Nucleus accumbens (tissue), 56 donors: ENCODE measurements at places on chromosomes 16 and 17.

- no peak for DNase-seq
These were observed 10.2 kb downstream of the RAB11FIP4 start for GRCh38 chr17:31401456-31402254.

DNA sequence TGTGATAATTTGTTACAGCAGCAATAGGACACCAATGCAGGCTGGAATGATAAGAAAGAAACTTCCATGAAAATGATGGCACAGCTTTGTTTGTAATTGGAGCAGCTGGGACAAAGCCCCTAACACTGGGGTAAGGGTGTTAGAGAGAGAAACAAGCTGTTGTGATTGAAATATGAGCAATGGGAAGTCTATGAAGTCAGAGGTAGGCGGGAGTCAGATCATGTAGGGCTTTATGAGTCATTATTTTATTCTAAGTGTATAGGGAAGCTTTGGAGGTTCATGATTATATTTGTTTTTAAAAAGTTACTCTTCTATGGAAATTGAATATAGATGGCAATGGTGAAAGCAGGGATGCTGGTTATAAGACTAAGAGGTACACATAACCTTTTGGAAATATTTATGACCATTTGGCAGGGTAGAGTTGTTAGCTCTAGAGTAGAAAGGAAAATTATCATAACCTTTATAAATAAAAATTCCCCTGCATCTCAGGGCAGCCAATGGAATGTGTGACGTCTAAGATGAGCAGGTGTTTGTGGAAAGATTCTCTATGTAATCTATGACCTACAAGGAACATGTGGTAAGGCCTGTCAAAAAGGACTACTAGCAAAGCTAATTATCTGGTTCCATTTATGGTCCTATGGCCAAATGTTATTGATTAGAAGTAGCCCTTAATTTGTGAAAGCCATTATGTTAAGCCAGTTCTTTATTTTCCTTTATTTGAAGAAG lies 85.6 kb downstream of the KCNJ2 start:
- DNase-seq, result no peak

DNA sequence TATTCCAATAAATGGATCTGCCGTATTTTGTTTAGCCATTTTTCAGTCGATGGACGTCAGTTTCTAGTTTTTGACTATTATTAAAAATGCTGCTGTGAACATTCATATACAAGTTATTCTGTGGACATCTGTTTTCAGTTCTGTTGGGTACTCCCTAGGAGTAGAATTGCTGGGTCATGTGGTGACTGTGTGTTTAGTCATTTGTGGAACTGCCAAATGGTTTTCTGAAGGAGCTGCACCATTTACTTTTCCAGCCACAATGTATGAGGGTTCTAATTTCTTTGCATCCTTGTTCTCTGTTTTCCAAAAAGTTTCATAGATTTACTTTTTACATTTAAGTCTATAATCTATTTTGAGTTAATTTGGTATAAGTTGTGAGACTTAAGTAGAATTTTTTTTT lies 29.5 kb downstream of the CYLD start:
- DNase-seq, result no peak

GRCh38 chr17:5877948-5878347 lies 192.2 kb upstream of the WSCD1 start:
- DNase-seq, result peak; percentile 59

DNA sequence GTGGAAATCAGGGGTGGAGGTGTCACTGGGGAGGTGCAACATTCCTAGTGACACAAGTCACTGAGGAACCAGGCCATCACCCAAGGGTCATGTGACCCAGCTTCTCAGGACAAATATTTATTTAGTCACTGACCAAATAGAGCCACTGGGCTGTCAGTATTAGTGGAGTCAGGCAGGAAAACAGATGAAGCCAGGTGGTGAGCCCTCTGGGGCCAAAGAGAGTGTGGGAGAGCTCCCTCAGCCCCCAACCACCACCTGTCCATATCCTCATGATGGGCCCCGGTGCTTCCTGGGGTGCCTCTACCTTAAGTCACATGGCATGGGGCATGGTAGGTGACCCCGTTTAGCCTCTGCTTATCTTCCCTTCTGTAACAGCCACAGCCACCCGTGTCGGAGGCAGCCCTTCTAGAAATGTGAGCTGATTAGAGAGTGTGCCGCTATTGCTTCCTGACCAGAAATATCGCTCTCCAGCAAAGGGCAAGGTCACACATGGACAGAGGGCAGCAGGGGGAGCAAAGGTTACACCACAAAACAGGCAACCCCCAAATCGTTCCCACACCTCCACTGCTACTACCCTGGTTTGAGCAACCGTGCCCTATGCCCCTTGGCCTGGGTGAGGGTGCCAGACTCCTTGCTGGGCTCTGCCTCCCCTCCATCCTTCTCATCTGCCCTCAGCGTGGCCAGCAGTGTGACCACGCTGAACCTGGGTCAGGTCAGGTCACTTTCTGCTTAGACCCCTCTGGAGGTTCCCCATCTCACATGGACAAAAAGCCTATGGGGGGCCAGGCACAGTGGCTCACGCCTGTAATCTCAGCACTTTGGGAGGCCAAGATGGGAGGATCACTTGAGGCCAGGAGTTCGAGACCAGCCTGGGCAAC lies 8.6 kb upstream of the AKTIP start:
- no peak for DNase-seq
